Pulmonary artery endothelial cell (primary cell): ENCODE measurements at places on chromosomes 13 and 19. TPM values are rescaled to one million over a fixed set of nuclear protein-coding genes. Genes with fewer than 3 reads are reported as not detected.

Gene ZNF90
- total RNA-seq = 0.66 and 1.8 TPM in 2 replicates

Gene IGLON5
- not detected in 2 replicates for total RNA-seq

Gene HCN2
- 0.32 and 0.79 TPM in 2 replicates for total RNA-seq

Gene SULT2A1
- total RNA-seq = not detected in 2 replicates

Gene AMER2
- total RNA-seq = not detected in 2 replicates

Gene APOC4
- not detected in 2 replicates for total RNA-seq

Gene ZNF85
- total RNA-seq = 7.9 and 9.0 TPM in 2 replicates

Gene ZNF253
- 1.7 and 3.5 TPM in 2 replicates for total RNA-seq

Gene NBEA
- 3.6 and 5.4 TPM in 2 replicates for total RNA-seq

Gene MAG
- total RNA-seq = 0.07 TPM in 1 of 2 replicates, not detected in the other

Gene MCF2L
- total RNA-seq = under 0.01 and 0.32 TPM in 2 replicates

Gene ZNF154
- total RNA-seq = 0.92 and 6.0 TPM in 2 replicates

Gene MEIS3
- total RNA-seq = 0.07 TPM in 1 of 2 replicates, not detected in the other

Gene ACER1
- total RNA-seq = not detected in 2 replicates

Gene CLEC17A
- not detected in 2 replicates for total RNA-seq

Gene MISP
- total RNA-seq = 0.04 TPM in 1 of 2 replicates, not detected in the other

Gene KIR3DL2
- total RNA-seq = not detected in 2 replicates

Gene ATP4A
- total RNA-seq = not detected in 2 replicates

Gene SH2D3A
- total RNA-seq = 0.04 and 0.20 TPM in 2 replicates

Gene SLITRK1
- not detected in 2 replicates for total RNA-seq

Gene PABPC3
- total RNA-seq = 0.07 and 0.11 TPM in 2 replicates

Gene FXYD1
- total RNA-seq = 0.26 TPM in 1 of 2 replicates, not detected in the other

Gene EHD2
- total RNA-seq = 97.5 and 98.8 TPM in 2 replicates

Gene ZFP36
- 0.59 and 1.1 TPM in 2 replicates for total RNA-seq

Gene IZUMO2
- total RNA-seq = not detected in 2 replicates

Gene CRB3
- 0.11 and 0.13 TPM in 2 replicates for total RNA-seq

Gene OR10H1
- not detected in 2 replicates for total RNA-seq

Gene DOCK6
- 53.3 and 66.8 TPM in 2 replicates for total RNA-seq

Gene NTN5
- total RNA-seq = 0.07 TPM in 1 of 2 replicates, not detected in the other

Gene C19orf33
- 27.9 and 33.4 TPM in 2 replicates for total RNA-seq

Gene ZNF320
- total RNA-seq = 7.5 and 9.1 TPM in 2 replicates

Gene RASGRP4
- not detected in 2 replicates for total RNA-seq

Gene SYT3
- total RNA-seq = 0.04 TPM in 1 of 2 replicates, not detected in the other

Gene ZNF333
- 12.3 and 17.8 TPM in 2 replicates for total RNA-seq
